ENCODE measurements at places on chromosomes 3 and 15. TPM values are rescaled to one million over a fixed set of nuclear protein-coding genes. Genes with fewer than 3 reads are reported as not detected.

The CFAP100 gene
- 1.6 TPM for polyA plus RNA-seq

DNA sequence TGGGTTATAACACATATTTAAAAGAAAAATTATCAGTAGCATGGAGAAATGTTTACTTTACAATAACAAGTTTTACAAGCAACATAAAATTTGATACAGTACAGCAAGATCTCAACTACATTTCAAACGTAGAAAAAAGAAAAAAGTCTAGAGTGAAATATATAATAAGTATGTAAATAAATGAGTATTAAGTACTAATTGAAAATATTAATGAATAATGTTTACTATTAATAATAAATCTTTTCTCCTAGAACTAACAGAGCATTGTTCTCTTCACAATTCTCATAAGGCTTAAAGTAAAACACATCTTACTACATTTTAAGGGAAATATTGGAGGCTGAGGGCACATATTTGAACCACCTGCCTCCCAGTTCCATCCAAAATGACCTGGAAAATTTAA lies 72.1 kb downstream of the TMEM212 start:
- DNase-seq: no peak

The PARP6 gene
- polyA plus RNA-seq: 102 TPM

GRCh38 chr3:111531446-111531845 lies 10.6 kb upstream of the CD96 start:
- no peak for DNase-seq

GRCh38 chr3:151923901-151924300 lies 50.5 kb downstream of the SUCNR1 start:
- no peak for DNase-seq

The SPTBN5 gene
- 2.6 TPM for polyA plus RNA-seq

DNA sequence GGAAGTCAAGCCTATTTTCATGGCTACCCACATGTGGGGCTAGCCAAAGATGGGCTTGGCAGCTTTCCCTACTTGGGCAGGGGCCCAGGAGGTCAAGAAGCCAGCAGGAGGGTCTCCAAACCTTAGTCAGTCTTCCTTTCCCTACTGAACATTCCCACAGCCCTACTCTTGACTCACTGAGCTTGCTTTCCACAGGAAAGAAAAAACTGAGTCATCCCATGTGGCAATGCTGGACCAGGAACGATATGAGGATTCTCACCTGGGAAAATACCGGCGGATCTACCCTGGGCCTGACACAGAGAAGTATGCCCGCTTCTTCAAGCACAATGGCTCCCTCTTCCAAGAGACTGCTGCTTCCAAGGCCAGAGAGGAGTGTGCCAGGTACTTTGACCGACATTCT lies 3.7 kb upstream of the NGRN start:
- DNase-seq: no peak

The CCNB2 gene
- polyA plus RNA-seq: 43.8 TPM

DNA sequence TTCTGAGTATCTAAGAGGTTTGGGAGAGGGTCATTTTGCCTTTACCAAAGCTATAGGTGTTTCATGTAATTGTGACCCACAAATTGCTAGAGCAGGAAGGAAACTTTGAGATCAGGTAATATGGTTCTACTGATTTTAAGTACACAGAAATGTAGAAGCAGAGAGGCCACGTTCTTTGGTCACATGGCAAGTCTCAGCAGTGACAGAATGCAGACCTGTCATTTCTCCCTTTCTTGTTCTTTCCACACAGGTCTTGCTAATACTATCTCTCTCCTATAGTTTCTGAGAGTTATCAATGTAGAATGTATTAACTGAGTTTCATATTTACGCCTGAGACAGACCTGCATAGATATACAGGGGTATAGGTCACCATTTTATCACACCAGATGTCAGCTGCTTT lies 10.9 kb upstream of the RTP1 start:
- DNase-seq: no peak

The TRH gene
- polyA plus RNA-seq: 0.99 TPM

The PFKFB4 gene
- polyA plus RNA-seq: 3.9 TPM

GRCh38 chr3:150328654-150329040 lies 79.5 kb upstream of the TSC22D2 start:
- no peak for DNase-seq

The FURIN gene
- polyA plus RNA-seq: 58.7 TPM

GRCh38 chr3:37137516-37137915 lies 36.9 kb downstream of the LRRFIP2 start:
- DNase-seq: no peak

GRCh38 chr15:45338417-45338816 lies 39.9 kb downstream of the GATM start:
- DNase-seq: no peak

DNA sequence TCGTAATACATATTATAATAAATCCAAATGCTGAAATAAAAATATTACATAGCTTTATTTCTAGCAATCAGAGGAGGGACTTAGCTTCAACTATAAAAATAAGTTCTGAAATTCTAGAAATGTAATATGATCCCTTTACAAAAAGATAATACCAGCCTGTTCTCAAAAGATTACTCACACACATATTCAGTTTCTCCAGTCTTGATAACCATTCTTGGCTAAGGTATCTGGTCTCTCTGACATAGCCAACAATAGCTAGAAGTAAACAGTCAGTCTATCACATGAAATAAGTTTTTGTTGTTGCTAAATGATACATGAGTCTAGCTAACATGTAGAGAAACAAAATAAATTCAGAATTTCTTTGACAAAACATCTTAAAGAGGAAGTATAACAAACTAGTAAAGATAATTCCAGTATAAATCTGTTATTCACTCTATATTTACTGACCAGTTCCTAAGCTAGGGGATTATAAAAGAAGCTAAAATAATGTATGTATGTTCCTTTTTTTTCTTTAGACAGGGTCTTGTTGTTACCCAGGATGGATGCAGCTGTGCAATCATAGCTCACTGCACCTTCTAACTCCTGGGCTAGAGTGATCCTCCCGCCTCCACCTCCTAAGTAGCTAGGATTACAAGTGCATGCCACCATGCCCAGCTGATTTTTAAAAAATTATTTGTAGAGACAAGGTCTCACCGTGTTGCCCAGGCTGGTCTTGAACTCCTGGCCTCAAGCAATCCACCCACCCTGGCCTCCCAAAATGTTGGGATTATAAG lies 170.6 kb downstream of the TBL1XR1 start:
- no peak for DNase-seq

DNA sequence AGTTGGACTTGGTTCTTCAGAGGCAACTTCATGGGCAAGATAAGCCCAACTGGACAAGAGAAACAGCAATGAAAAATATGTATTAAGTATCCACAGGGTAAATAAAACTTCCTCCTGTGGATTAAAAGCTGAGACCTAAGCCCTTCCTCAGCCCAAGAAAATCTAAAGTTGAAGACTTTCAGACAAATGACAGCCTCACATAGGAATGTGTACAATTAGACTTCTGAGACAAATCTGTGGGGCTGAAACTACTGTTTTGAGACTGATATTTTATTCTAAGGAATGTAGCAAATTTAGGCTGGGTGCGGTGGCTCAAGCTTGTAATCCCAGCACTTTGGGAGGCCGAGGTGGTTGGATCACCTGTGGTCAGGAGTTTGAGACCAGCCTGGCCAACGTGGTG lies 74.2 kb upstream of the IL12A start:
- no peak for DNase-seq

DNA sequence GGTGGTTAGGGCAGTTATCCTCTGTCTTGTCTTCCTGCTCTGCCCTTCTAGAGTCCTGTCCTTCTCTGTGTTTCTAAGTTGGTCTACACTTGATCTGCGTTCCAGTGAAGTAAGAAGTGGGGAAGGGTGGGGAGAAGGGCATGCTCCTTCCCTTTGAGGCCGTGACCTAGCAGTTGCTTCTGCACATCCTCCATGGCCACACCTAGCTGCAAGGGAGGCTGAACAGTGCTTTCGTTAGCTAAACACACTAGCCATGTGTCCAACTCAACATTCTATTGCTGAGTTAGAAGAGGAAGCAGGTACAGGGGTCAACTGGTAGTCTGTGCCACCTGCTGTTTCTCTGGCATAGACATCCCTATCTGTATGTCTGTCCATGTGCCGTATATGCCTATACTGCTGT lies 94.5 kb downstream of the LARS2 start:
- no peak for DNase-seq

The NME9 gene
- 3.1 TPM for polyA plus RNA-seq

DNA sequence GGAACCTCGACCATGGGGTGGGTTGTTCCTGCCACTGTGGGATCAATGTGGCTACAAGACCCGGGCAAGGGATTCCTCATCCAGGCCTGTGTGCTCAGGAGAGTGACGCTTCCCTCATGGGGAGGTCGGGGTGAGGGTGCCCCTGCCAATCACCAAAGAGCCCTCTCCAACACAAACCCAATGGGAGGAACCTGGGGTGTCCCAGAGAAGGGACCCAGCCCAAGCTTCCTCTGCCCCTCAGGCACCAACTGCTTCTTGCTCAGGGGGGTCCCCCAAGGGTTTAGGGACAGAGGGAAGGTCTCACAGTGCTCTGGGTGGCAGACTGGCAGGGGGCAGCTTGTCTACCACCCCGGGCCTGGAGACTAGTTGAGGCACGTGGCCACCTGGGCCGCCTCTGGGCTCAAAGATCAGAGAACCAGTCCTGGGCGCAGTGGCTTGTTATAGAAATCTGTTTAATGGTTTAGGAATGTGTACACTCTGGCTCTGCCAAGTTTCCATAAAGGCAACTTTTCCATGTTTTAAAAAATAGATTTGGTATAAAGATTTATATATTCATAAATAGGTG lies 26.6 kb downstream of the GP9 start:
- no peak for DNase-seq

The SLC15A2 gene
- polyA plus RNA-seq: 9.5 TPM

GRCh38 chr3:24845524-24846155 lies 351.0 kb upstream of the THRB start:
- no peak for DNase-seq

GRCh38 chr3:126406389-126407296 lies 11.9 kb downstream of the CFAP100 start:
- no peak for DNase-seq

DNA sequence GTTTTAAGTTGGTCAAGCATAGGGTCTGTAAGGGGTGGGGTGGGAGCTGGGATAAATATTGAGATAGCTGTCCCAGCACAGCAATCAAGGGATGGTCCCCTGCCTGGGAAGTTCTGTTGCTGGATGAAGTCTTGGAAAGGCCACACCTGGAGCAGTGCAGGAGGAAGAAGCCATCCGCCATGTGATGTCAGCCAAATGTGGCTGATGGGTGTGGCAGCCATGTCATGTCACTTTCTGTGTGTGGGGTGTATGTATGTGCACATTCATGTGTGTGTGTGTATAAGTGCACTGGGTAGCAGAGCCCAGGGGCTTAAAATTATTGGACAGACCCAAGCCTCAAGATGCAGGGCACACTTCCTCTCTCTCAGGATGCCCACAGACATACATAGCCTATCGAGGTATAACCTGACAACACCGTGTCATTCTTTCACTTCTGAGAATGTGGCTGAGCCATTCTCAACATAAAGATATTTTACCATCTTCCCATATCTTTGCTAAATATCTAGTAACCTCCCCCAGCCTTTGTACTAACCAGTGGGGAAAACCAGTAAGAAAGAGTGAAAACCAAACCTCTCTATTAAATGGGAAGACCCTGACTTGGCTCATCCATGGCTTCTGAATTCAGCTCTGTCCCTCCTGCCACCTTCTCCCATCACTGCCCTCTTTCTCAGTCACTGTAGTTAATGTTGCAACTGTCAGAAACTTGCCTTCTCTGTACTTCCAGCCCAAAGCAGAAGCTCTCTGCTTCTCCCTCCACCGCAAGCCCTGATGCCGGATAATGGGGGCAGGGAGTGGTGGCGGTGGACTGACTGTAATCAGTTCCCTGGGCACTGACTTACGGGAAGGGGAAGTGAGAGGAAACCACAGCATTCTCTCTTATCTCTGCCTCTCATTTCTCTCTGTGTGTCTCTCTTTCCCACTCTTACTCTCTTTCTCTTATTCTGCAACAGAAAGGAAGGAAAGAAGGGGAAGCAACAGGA lies 11.2 kb downstream of the TNFSF10 start:
- no peak for DNase-seq

The CASR gene
- polyA plus RNA-seq: 21.9 TPM

- DNase-seq: no peak
Observed at GRCh38 chr3:150449169-150449721, 41.1 kb downstream of the TSC22D2 start.

DNA sequence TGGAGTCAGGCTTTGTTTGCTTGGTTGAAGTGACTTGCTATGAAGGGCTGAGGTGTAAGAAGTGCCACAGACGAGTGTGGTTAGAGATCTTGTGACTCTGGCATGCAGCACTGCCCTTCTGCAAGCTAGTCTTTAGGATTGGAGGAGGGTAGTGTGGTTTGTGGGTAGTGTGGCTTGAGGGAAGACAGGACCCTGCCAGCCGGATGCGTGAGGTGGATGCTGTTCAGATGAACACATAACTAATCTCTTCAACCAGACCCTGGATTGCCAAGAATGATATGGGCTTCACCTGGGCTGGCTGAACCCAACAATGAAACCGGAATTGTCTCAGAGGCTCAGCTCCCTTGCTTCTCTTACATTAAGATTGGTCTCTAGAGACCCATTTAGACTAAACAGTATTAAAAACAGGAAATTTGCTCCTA lies 32.7 kb downstream of the STARD9 start:
- DNase-seq: no peak

The GOLGA8S gene
- 1.3 TPM for polyA plus RNA-seq

The ITIH1 gene
- 0.56 TPM for polyA plus RNA-seq

GRCh38 chr3:126375835-126376331 lies 18.7 kb upstream of the KLF15 start:
- DNase-seq: no peak

- no peak for DNase-seq
Observed at GRCh38 chr3:187737368-187738070, 7.7 kb downstream of the BCL6 start.

GRCh38 chr3:17894434-17895060 lies 152.1 kb upstream of the TBC1D5 start:
- DNase-seq: no peak

GRCh38 chr3:98326945-98327344 lies 26.7 kb upstream of the OR5K4 start:
- DNase-seq: no peak

DNA sequence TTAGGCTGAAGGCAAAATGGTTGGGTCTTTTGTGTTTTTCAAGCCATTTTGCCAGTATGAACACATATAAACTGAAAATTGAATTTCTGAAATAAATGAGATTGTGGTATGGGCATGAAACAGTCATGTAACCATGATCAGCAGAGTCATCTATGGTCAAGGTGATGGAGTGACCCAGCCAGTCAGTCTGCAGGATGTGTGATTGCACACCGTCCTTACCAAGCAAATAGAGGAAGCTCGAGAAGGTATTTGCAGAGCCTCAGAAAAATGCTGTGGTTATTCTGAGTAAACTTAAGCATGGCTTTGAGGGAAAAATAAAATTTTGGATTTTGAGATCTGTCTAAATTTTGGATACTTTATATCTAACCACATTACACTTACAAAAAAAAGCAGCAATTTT lies 95.9 kb upstream of the RNF7 start:
- DNase-seq: no peak

DNA sequence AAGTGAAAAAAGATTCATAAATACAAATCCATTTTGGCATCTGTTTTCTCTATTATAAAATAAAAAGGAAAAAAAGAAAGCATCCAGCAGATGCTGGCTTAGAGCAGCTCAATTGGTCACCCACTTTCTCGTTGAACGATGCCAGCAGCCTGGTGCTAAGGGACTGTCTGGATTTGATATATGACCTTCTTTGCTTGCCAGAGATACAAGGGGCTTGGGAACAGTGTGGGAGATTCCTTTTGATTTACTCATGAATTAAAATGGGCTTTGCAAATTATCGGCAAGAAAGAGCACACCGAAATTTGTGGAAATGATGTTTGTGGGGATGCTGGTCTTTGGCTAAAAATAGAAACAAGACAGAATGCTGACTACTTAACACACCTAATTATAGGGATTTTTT lies 210.3 kb upstream of the STT3B start:
- DNase-seq: no peak

Measured in right renal pelvis (tissue), 4 donors.